ENCODE measurements at places on chromosomes 1 and 21.

GRCh38 chr1:75796376-75797272 lies at the start of gene MSH4:
Gene MSH4 (plus strand): TSS chr1:75796882. CDS start chr1:75796986, 104 bp downstream.
- no peak within 1 kb of the TSS for H3K4me3 ChIP-seq
- no peaks in the 10 kb centered on the region for H3K27me3 ChIP-seq
- no peaks in the 10 kb centered on the region for H3K4me1 ChIP-seq
- H3K27ac ChIP-seq, result no peak within 1 kb of the TSS

DNA sequence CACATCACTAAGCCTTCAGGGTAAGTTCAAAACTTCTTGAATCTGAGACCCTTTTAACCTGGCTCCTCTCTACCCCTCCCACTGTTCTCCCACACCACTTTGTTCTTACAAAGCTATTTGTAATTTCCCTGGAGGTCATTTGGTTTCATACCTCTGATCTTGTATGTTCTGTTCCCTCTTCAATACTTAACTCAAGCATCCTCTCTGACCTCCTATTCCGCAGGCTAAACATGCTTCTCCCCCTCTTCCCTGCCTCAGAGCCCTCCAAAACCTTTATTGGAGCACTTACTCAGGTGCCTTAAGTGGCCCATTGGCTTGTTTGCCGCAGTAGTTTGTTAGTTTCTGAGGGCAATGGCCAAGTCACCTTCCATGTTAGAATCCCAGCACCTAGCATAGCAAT lies 54.8 kb downstream of the SSX2IP start:
- no peak overlapping the region for H3K4me3 ChIP-seq
- H3K27me3 ChIP-seq, result no peaks in the 10 kb centered on the region
- H3K4me1 ChIP-seq, result no peaks in the 10 kb centered on the region
- H3K36me3 ChIP-seq, result no peaks in the 10 kb centered on the region
- DNase-seq, result no peak
- no peak overlapping the region for H3K27ac ChIP-seq

DNA sequence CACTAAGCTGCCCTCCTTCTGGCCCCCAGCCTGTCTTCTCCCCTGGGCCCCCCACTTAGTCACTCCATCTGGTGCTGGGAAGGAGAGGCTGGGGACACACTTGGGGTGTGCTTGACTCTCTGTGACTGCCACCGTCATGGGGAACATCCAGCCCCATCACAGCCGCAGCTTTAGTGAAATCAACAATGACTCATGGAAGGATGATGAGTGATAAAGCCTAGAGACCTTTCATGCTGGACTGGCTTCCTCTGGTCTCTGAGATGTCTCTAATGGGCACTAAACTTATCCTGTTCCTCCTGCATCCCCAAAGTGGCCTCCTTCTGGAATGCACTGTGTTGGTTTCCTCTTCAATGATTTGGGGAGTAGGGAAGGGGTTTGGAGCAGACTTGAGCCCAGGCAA lies 172.9 kb downstream of the GRIK3 start:
- no peak for DNase-seq
- no peaks in the 10 kb centered on the region for H3K4me1 ChIP-seq
- no peaks in the 10 kb centered on the region for H3K36me3 ChIP-seq
- H3K27ac ChIP-seq, result no peak overlapping the region
- no peaks in the 10 kb centered on the region for H3K27me3 ChIP-seq

DNA sequence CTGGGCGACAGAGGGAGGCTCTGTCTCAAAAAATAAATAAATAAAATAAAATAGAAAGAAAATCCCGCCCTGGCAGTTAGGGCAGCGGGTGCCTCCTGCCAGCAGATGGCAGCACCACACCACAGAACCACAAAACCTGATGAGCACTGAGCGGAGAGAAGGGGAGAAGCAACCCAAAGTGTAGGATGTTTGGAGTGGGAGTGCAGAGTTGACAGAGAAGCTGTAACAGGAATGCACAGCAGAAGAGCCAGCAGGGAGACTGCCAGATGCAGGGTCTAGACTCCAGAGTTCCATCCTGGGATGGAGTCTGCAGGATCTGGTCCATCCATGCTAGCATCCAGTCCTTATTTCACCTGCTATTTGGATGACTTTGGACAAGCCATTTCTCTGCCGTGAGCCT lies 29.7 kb upstream of the KIRREL1 start:
- peaks cover 4% of the 10 kb centered on the region for H3K4me1 ChIP-seq
- DNase-seq, result peak; percentile 50
- H3K27me3 ChIP-seq, result peaks cover 3% of the 10 kb centered on the region

DNA sequence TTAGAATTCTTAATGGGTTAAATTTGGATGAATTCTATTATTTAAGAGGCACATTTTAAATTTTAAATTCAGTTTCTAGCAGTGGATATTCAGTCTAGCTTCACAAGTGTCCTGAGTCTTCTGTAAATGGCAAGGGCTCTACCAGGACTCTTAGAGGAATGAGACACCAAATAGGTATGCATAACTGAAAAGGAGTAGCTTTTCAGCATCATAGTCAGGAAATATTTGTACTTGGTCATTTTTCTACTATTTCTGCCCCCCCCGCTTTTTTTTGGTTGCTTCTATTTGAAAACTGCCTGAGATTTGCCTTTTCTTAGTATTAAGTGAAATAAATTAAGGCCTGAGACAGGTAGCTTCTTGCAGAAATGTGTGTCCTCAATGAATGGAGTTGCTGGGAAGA lies 80.2 kb downstream of the MAST2 start:
- no peak for DNase-seq
- no peaks in the 10 kb centered on the region for H3K4me1 ChIP-seq
- H3K27ac ChIP-seq, result no peak overlapping the region
- H3K36me3 ChIP-seq, result peaks cover 3% of the 10 kb centered on the region
- H3K4me3 ChIP-seq, result no peak overlapping the region

DNA sequence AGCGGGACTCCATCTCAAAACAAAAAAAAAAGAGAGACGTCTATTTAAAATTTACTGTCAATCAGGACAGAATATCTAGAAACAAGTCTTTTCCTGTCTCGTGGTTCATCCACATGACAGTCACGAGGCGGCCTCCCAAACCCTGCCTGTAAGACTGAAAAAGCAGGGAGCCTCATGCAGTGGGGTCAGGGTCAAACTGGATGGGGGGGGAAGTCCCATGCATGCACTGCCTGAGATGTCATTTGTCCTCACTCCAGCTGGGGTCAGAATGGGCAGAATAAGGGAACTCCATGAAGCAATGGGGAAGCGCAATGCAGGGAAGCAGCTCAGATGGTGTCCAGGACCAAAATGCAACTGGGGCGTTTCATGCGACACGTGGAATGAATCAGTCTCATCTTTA lies 85.5 kb downstream of the PIK3CD start:
- H3K27ac ChIP-seq, result no peak overlapping the region
- H3K27me3 ChIP-seq, result no peaks in the 10 kb centered on the region
- H3K4me1 ChIP-seq, result peaks cover 2% of the 10 kb centered on the region
- H3K36me3 ChIP-seq, result peaks cover 42% of the 10 kb centered on the region
- DNase-seq, result no peak
